ENCODE measurements at places on chromosomes 6 and 20.

DNA sequence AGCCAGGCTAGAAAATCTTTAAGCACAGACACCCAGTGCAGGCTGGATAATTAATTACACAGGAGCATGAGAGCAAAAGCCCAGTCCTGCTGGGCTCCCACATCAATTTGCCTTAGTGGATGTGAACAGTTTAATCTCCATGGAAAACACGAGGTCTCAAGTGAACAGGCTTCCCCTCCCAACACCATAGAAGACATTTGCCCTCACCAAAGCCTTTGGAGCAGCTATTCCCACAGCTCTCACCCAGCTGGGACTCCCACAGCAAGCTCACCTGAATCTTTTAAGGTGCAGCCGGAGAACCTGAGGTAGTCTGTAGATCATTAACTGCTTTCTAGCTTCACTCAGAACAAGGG is 12.0 kb downstream of the TOMM6 start:
- DNase-seq = no peak

- DNase-seq = no peak
These were observed 35.6 kb downstream of the CTNNBL1 start for GRCh38 chr20:37729452-37729851.

- DNase-seq = no peak
These were observed 88.2 kb downstream of the GJA1 start for GRCh38 chr6:121523628-121524027.

- DNase-seq = no peak
These were observed 38.5 kb downstream of the PANK2 start for GRCh38 chr20:3927486-3928291.

GRCh38 chr6:121615493-121615892 is 180.0 kb downstream of the GJA1 start:
- no peak for DNase-seq

GRCh38 chr6:3442431-3443220 is 14.2 kb downstream of the SLC22A23 start:
- no peak for DNase-seq

GRCh38 chr6:160766989-160767646 is 65.1 kb downstream of the PLG start:
- DNase-seq = peak; percentile 45

DNA sequence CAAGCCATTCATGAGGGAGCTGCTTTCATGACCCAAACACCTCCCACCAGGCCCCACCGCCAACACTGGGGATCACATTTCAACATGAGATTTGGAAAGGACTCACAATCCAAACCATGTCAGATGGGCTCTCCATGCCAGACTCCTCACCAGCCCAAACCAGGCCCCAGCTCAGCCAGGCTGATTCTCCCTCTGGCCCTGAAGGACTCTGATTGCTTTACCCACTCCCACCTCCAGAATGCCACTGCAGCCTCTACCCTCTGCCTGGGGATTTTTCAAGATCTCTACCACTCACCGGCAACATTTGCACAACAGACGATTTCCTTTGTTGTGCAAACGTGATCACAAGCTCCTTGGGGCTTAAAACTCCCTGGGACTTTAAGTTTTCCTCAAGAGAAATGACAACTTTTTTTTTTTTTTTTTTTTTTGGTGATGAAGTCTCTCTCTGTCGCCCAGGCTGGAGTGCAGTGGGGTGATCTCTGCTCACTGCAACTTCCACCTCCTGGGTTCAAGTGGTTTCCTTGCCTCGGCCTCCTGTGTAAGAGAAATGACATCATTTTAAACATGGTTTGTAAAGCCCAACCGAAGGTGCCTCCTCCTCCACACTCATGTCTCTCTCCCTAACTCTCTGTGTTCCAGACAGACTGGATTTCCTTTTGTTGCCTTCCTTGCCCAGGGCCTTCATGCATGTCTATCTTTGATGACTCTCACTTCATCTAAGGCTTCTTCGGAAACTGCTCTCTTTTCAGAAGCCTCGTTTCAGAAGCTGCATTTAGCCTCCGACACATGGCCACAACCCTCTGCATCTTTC is 147.0 kb downstream of the CDH26 start:
- no peak for DNase-seq

DNA sequence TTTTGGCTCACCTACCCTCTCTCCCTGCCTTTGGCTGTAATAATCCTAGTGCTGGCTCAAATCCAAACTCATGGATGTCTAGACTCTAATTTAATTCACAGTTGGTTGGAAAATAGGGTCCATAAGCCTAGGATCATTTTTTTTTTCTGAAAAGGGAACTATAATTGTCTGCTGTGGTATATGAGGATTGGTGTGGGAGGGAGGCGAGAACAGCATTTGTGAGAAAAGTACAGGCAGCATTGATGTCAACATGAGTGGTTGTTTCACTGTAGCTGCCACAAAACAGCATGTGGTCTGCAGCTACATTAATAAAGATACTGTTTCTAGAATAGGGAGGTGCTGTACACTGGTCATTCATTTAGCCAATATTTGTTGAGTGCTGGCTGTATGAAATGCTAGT is 18.6 kb upstream of the POLR1H start:
- DNase-seq = no peak

DNA sequence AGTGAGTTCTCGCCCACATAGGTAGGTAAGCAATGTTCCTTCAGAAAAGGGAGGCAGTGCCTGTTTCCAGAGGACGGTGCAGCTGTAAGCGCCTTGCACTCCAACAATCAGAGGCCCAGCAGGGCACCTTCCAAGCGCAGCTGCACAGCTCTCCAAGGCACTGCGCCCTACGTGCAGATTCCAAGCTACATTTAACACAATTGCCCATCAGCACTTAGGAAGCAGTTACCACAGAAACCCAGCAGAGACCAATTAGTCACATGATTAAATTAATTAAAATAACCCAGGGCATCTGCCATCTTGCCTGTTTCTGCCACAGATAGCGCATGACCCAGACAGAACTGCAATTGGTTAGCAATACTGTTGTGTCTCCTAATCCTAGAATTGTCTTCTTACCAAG is 65.5 kb downstream of the SOBP start:
- no peak for DNase-seq

GRCh38 chr6:27394073-27394472 is 5.5 kb downstream of the ZNF391 start:
- no peak for DNase-seq

DNA sequence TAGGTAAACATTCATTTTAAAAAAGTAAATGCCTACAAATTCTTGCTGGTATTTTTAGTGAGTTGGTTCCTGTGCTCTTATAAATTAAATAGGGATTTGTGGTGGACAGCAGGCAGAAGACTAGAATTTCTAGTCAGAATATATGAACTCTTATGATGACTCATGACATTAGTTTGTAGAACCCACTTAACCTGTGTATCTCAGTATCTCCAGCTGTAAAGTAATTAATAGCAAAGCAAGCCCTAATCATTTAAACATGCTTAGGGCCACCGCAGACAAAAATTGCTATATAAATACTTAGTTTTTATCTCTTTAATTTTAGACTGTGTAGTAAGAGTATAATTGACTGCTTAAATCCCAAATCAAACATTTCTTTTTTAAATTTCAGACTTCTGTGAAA is 2.4 kb downstream of the FAM135A start:
- no peak for DNase-seq

- no peak for DNase-seq
These were observed 525.5 kb downstream of the TENT5A start for GRCh38 chr6:81226957-81227356.

DNA sequence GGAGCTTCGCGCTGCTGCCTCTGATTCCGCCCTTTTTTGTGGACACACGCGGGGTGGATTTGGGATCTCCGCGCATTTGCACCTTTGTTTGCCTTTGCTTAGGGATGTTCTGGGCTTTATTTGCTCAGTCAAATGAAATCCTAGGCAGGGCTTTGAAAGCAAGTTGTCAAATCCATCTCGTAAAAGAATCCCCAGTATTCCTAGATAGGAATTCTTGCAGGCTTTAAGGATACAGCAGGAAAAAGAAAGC is 453 bp downstream of the CEP57L1 start:
- DNase-seq = no peak

DNA sequence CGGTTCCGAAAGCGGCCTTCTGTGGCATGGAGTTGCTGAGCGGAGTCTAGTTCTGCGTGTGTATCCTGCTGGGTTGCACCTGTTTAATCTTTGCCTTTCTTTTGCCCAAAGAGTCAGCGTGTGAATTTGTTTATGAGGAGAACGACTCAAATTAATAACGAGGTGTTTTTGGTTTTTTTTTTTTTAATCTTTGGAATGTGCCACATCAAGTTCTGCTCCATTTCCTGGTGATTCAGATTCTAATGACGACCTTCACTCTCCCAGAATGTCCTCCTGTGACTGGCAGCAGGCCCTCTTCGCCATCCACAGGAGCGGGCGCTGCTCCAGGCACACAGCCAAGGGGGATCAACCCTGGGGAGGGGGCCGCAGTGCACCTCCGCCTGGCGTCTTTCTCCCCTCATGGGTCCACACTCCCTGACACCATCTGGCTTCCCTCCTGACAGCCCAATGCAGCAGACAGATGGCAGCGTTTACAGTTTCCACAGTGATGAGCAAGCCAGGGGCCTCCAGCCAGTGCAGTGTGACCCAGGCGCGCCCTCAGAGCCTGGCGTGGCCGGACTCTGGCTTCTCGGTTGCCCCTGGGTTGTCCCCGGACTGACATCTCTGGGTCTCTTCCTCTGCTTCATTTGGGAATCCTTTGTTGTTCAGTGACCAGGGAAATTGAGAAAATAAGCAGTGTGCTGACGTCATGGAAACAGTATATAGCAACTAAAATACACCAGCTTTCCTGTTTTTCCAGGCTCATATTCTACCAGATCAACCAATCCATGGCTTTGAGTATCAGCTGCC is 27.5 kb upstream of the AFDN start:
- no peak for DNase-seq

GRCh38 chr6:91569071-91569470 is 982.2 kb upstream of the MAP3K7 start:
- no peak for DNase-seq

GRCh38 chr6:72849346-72849745 is 227.5 kb downstream of the KCNQ5 start:
- no peak for DNase-seq

All from activated naive CD4-positive, alpha-beta T cell treated with Interleukin-2 at 50 U/mL for 16 hours (primary cell).